ENCODE measurements at places on chromosomes 5 and 9.

DNA sequence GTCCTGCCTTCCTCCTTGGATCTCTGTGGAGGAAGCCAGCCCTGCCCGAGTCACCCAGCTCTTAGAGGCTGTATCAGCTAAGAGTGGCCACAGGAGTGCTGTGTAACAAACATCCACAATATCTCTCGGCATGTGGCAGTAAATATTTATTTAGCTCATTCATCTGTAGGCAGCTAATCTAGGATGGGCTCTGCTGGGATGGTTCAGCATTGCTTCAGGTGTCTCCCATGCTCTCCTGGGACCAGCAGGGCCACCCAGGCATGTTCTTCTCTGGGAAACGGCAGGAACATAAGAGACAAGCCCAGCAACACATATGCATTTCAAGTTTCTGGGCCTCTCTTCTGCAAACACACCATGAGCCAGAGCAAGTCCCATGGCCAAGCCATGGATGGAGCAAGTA, 56.1 kb downstream of the HRH2 start:
- DNase-seq = no peak

GRCh38 chr5:115168829-115169486, 750 bp downstream of the TRIM36 start:
- peak; percentile 15 for DNase-seq

DNA sequence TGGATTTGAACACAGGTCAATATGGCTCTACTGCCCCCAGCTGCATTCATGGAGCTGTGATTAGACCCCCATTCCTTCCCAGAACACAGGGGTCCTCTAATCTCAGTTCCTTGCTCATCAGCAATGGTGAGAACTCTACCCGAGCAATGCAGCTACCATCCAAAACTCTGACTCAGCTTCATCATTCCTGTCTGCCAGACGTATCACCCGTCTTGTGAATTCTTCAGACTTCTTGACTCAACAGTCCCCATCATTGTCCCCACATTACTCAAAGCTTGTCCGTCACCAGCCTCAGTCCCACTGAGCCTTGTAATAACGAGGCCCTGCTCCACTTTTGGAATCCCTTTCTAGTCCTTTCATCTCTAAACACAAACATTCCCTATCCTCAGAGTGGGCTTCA, 36.3 kb upstream of the STX17 start:
- no peak for DNase-seq

DNA sequence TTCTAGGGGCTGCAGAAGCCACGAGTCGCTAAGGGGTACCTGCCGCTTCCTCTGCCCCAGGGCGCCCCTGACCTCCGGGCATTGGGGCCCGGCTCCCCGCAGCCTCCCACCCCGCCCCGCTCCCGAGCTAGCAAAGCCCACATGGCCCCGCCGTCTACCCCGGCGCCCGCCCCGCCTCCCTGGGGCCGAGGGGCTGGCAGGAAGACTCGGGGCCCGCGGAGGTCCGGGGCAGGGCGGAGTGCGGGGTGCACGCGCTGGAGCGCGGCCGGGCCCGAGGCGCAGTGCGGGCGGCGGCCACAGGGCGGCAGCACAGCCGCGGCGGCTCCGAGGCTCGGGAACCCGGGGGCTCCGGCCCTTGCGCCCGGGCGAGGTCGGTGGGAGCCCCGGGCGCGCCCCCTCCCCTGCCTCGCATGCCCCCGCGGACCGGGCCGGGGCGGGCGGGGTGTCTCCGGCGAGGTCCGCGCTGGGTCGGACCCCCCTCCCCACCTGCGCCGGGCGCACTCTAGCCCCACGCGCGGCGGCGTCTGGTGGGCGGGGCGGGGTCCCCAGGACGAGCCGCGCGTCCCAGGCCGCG, 6.7 kb downstream of the NRARP start:
- no peak for DNase-seq

DNA sequence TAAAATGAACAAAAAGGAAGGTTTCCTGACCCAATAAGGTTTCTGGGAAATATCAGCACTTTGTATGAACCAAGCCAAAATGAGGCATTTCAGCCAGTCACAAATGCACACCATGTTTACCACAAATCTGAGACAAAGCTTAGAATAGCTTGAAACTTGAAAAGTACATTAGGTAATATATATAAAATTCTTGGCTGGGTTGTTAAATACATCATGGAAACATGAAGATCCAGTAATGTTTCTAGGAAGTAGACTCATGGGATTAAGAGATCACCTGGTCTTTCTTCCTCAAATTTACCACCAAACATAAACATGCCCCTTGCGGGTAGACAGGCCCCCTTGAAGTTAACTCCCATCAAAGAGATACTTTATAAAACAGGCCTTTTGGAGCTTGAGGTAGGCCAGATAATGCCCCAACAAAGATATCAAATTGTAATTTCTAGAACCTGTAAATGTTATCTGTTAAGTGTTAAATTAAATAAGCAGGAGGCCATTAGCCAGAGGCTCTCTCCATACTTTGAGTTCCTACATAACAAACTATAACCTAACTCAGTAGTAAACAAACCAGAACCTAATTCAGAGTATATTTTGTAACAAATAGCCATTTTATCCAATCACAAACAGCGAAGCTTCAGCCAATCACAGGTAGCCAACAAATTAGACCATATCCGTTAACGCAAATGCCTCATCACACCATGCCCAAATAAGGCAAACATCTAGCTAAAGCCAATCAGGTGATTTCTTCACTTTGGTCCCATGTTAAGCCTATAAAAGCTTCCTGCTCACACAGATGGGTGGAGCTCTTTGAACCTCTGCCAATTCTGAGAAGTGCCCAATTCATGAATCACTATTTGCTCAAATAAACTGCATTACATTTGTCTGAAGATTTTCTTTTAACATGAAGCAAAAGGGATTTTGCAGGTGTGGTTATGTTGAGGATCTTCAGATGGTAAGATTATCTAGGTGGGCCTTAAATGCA, 127.9 kb upstream of the TARS1 start:
- no peak for DNase-seq

DNA sequence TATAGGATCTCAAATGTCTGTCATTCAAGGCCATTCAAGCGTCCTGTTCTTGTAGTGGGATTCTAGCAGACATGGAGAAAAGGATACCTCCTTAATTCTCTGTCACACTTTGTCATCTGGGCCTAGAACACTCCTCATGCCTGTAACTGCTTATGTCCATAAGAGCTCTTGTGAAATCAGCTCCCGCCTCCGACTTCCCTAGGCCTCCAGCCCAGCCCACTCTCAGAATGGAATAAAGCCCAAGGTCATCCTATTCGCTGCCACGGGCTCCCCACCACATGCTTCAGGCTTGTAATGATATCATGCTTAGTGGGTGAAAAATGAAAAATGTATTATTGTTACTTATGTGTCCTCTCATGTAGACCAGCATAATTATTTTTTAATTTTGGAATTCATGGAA, 632.5 kb downstream of the ISL1 start:
- peak; percentile 50 for DNase-seq

DNA sequence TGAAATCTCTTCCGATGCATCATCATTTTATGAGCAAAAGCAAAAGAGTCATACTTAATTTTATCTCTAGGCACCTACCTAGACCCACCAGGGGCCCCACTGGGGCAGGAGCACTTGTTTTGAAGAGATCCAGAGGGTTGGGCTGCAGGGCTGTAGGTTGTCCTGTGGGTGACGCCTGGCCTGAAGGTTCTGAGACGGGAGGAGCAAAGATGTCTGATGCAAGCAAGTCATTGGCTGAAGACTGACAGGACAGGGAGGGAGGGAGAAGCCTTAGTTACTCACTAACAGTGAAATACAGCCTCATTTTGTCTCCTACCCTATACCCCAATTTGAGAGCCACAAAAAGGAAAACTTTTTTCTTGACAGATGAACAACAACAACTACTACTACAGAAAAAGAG, 17.1 kb upstream of the C9 start:
- DNase-seq = no peak

DNA sequence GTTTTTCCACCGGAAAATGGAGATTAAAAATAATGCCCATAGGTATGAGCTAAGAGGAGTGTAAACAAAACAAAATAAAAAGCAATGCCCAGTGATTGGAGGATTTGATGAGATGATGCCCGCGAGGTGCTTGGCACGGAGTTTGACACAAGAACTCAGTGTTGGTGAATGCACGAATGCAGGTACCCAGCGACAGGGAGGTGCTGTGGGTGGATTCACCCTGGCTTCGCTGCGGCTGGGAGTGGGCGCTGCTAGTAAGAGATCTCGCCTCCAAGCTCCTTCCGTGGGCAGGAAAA, 526 bp upstream of the STXBP1 start:
- no peak for DNase-seq

GRCh38 chr5:116075191-116075831, 9.5 kb upstream of the COMMD10 start:
- DNase-seq = no peak

DNA sequence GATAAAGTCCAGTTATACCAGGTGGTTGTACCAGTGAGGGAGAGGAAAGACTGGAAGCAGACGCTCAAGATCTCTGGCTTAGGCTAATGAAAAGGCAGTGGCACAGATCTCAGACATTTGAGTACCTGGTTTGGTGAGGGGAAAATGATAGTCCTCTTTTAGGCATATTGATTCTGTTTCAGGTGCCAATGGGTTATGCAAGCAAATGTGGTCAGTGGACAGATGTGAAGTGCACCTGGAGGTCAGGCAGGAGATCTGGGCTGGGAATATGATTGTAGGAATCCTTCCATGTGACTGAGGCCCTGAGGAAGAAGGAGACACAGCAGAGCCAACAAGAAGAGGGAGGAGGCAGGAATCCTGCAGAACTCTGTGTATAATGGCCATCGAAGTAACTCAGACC, 63.7 kb upstream of the SMARCA2 start:
- no peak for DNase-seq

DNA sequence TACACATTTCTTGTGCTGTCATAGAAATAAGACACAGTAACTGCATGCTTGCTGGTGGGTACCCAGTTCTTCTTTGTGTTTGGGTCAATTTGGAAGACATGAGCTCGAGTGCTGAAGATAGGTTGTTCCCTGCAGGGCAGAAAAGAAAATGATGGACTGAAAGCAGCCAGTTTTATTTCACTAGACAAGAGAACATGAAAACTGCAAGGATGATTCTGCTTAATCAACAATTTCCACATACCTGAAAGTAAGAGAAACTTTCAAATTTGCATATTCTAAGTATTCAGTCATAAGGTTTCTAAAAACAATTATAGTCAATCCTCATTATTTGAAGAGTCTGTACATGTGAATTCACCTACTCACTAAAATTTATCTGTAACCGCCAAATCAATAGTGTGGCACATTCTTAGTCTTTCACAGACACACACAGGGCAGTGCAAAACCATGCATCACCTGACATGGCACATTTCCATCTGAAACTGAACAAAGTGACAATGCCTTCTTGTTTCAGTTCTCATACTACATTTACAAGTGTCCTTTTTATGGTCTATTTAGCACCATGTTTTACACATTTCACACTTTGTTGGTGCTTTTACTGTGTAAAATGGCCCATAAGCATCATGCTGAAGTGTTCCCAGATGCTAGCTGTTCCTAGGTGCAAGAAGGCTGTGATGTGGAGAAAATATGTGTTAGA, 56.9 kb downstream of the HOMER1 start:
- no peak for DNase-seq

GRCh38 chr9:134985451-134985850, 67.7 kb upstream of the FCN1 start:
- DNase-seq = no peak

DNA sequence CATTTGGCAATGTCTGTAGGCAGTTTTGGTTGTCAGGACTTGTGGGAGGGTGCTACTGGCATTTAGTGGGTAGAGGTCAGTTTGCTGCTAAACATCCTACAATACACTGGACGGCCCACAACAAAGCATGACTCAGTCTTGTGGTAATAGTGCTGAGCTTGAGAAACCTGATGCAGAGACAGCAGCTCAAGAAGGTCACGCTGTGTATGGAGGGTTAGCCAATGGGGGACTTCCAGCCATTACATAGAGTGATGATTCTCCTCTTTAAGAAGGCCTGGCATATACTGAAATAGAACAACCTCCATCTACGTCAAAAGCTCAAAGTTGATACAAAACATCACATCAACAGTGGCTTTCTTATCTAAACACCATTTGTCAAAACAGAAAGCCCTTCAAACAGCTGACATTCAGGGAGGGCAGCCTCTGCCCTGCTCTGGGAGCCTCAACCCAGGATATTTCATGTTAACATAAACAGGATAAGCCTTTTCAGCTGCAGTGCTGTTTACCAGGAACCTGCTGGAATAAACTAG, 143.0 kb downstream of the GPBP1 start:
- DNase-seq = no peak

DNA sequence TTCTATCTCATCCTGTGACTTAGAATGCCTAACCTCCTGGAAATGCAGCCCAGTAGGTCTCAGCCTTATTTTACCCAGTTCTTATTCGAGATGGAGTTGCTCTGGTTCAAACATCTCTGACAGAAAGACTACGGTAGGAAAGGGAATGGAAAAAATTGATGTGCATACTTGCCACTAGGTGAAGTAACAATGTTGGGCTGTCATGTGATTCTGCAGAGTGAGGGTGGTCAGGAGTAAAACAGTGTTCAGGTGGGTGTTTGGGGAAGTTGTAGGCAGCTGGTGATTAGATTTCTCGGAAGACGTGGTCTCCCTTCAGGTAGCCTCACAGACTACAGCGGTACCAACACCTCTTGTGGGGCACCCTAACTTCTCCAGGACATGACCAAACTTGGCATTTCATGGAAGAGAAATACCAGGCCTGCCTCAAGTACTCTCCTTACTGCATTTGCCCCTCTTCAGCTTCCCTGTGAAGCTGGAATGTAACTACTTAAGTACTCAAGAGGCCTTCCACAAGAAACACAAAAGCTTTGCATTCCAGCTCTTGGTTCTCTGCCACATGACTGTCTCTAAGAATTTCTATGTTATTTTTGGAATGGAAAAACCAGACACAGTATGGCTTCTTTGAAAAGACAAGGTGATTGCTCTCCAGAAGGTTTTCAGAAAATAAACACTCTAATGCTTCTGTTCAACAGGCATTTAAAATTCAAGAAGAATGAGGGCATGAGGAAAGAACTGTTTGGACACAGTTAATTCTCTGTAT, 17.4 kb upstream of the ENTREP1 start:
- DNase-seq = no peak

DNA sequence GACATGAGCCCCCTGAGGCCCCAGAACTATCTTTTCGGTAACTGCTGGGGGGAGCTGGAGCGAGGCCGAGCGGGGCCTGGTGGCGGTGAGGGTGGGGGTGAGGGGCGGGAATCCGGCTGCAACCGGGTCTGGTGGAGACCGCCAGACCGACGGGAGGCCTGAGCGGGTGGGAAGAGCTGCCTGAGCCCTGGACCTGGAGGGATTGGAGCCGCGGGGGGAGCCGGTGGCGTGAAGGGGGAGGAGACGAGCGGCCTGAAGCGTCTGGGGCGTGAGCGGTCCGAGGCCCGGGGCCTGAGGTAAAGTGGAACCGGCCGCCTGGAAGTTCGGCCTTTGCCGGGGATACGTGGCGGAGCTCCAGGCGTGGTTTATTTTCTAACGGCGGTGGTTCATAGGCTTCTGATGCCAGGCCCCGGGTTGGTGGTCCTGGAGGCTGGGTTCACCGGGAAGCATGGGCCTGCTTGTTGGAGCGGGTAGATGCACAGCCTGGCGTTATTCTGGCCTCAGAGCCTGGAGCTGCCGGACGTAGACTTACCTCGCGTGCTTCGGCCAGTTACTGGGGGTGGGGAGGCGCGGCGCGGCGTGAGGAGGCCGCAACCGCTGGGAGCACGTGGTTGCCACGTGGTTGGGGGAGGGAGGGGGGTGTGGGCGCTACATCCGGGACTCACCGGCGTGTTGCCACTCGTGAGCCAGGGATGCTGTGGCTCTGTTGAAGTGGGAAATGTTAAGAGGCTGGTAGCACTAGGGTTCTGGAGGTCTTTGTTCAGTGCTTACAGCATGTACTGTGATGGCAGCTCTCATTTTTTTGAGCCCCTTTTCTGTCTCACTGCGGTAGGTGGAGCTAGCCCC, 544 bp downstream of the NPM1 start:
- peak; percentile 3 for DNase-seq

Data from NCI-H1092 (cell line).